ENCODE measurements at places on chromosomes 12 and 14.
A peak's percentile ranks its signal among the peaks of the same experiment; 100 is the strongest.

DNA sequence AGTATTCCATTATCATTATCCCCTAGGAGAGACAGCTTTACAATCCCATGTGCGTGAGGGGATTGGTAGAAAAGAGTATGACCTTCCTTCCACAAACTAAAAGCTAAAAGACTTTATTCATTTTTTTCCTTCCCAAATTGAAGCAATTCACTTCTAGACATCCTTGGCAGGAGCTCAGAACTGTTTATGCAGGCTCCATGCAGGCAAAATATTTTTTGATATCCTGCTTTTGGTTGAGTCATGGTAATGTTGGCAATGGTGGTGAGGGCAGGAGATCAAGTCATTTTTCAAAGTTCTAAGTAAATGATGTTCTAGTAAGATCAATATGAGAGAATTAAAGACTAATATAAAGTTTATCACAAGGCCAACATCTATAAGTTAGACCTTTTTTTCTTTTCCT lies 1.3 kb upstream of the PLEKHG7 start:
- no peak for DNase-seq

DNA sequence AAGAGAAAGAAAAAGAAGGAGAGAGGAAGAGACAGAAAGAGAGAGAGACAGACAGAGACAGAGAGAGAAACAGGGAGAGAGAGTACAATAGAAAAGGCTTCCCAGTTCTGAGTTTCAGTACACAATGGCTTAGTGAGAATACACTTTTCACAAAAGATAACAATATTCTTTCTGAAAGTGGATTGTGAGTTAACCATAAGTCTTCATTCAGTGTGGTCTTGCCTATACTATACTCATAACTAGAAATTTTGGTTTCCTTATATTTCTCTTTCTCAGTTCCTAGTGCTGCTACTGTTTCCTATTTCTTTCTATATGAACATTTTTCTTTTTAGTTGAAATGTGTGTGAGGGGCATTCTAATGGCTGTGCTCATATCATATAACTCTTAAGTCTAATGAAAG lies 9.3 kb downstream of the CD163L1 start:
- no peak for DNase-seq

- no peak for DNase-seq
These were observed 36.3 kb downstream of the RIN3 start for GRCh38 chr14:92549859-92550230.

DNA sequence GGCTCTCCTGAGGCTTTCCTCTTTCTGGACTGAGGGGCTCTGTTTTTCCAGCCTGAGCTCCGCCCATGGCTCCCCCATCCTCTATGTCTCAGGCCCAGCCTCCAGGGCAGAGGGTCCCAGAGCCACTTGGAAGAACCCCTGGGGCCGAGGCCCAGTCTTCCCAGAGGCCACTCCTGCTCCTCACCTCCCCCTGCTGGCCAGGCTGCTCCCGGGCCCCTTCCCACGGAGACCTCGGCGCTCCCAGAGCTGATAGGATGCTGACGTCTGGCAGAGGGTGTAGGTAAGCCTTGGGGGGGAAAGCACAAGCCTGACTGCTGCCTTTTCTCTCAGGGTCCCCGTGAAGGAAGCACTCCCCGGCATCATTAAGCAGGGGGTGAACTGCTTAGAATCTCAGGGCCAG lies 51.4 kb downstream of the ERH start:
- DNase-seq: peak; percentile 78

DNA sequence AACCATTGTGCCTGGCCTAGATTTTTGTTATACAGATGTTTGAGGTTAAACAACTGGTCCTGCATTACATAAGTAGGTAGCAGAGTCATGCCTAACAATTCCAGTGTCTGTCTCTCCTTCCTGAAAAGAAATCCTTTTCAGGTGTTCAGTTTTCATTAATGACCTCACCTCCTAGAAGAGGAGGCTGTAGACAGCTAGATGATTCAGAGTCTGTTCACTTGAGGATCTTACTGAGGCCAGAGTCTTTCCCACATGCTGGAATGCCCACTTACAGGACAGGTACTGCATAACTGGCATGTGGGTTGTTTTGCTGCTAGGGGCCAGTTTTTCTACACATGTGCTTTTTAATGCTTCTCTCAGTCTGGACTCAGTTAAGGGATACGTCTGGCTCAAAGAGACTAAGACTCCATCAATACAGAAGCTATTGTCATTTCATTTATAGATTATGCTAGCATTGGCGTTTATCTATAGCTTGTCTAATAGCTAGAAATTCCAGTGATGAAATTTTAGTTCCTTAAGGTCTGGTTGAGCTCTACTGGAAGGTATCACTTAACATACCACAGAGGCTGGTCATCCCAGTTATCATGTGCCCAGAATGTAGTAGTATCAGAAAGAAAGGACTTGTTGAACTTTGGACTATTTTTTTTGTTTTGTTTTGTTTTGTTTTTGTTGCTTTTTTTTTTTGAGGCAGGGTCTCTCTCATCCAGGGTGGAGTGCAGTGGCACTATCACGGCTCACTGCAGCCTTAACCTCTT lies 206.4 kb downstream of the ERC1 start:
- DNase-seq: no peak

GRCh38 chr12:47778881-47779280 lies 5.8 kb downstream of the SLC48A1 start:
- no peak for DNase-seq

DNA sequence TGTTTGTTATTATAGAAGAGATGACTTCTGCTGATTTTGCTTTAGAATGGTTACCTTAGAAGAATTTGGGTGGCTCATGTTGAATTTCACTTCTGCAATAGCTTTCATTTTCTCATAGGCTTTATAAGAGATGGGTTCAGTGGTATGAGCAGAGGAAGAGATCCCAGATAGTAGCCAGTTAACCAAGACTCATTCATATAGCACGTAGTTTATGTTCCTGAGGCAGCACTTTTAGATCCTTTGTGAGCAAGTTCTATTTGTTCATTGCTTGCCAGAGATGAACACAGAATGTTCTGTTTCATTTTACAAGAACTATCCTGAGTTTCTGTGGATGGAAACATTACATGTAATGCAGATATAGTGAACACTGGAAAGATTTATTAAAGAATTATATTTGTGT lies 32.2 kb downstream of the RAB21 start:
- no peak for DNase-seq

GRCh38 chr14:100712490-100712889 lies 14.2 kb upstream of the DLK1 start:
- no peak for DNase-seq

GRCh38 chr12:18922851-18923250 lies 184.9 kb downstream of the CAPZA3 start:
- no peak for DNase-seq

GRCh38 chr12:94621662-94622359 lies 28.5 kb downstream of the TMCC3 start:
- no peak for DNase-seq

- DNase-seq: no peak
These were observed 14.5 kb downstream of the CAPZA3 start for GRCh38 chr12:18752280-18752920.

DNA sequence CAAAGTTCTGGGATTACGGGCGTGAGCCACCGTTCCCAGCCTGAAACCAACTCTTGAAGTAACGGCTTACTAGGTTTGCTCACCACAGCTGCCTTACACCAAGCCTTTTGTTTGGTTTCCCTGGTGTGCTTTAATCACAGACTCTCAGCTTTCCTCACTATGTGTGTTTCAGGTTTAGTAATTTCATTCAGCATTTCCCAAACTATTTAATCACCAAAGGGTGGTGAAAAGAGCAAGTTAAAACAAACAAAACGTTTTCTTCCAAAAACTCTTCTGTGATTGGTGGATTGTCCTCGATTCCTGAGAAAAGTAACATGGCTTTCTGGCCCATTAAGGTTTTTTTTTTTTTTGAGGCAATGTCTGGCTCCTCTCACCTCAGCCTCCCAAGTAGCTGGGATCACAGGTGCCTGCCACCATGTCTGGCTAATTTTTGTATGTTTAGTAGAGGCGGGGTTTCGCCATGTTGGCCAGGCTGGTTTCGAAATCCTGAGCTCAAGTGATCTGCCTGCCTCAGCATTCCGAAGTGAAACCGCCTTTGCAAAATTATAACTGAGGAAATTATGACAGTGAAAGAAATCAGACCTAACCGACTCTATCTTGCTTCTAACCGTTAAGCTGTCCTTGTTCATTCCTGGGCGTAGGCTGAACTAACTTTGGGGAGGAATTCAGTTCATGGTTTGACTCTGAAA lies 1.5 kb upstream of the ZFYVE26 start:
- DNase-seq: no peak

DNA sequence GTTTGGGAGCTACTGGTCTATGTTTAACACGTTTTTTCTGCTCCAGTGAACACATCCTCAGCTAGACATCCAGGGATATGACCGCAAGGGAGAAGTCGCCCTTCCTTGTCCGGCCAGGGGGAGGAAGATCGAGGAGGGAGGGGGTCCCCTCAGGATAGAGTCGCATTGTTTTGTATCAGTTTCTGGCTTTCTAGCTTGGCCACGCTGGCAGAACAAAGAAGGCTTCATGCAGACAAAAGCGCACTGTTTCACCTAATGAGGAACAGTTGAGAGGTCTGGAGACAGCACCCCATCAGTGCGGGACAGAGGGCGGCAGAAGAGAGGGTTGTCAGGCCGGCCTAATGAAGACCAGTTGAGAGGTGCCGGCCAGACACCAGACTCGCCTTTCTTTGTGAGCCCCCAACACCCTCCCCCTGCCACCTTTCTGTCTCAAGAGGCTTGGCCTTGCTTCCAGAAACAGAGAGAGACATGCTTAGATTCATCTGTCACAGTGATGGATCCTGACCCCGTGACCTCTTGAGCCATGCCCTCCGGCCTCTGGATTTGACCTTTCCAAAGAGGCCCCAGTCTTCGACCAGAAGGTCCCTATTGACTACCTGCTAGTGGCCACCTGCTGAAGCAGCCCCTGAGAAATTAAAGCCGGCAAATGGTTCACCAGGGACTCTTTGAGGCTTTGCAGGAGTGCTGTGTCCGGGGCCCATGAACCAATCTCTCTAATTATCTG lies 254.7 kb upstream of the TBX3 start:
- DNase-seq: no peak

GRCh38 chr12:82660541-82661325 lies 26.0 kb upstream of the TMTC2 start:
- DNase-seq: no peak

GRCh38 chr14:64688811-64689281 lies 15.4 kb upstream of the PLEKHG3 start:
- DNase-seq: no peak

GRCh38 chr14:64293976-64294671 lies at the start of gene ESR2:
ESR2 (minus strand) TSS chr14:64294371; CDS start chr14:64282985, 11,386 bp downstream.
- DNase-seq: peak; percentile 56

GRCh38 chr12:11580125-11580751 lies 69.2 kb upstream of the ETV6 start:
- DNase-seq: no peak

DNA sequence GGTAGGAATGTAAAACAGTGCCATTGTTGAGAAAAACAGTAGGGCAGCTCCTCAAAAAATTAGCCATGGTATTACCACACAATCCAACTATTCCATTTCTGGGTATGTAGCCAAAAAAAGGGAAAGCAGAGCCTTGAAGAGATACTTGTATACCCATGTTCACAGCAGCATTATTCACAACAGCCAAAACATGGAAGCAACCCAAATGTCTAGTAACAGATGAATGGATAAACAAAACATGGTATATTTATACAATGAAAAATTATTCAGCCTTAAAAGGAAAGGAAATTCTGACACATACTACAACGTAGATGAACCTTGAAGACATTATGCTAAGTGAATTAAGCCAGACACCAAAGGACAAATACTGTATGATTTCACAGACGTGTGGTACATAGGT lies 67.6 kb upstream of the GNG2 start:
- no peak for DNase-seq

Data from HEK293T (cell line).